ENCODE measurements at places on chromosomes 5 and 9.

GRCh38 chr5:133385346-133385745 is 227.0 kb downstream of the FSTL4 start:
- peak; percentile 55 for DNase-seq

DNA sequence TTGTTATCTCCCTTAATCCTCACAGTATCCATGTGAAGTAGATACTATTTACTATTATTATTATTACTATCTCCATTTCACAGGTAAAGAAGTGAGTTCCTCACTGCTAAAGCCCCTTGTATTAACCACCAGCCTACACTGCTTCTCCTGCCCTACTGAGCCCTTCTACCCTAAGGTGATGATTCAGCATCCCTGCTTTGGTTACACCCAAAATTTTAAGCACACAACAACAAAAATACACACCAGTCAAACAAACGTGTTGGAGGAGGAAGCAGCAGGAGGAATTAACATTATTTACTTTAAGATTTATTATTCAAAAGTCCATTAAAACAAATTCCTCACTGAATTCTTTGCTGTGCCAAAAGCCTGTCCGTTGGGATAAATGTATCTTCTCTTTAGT is 370.2 kb upstream of the BRINP1 start:
- DNase-seq = no peak

- DNase-seq = no peak
These were observed 20.6 kb downstream of the ELL2 start for GRCh38 chr5:95940758-95941682.

- DNase-seq = no peak
These were observed 109.3 kb upstream of the HAND1 start for GRCh38 chr5:154587123-154588026.

DNA sequence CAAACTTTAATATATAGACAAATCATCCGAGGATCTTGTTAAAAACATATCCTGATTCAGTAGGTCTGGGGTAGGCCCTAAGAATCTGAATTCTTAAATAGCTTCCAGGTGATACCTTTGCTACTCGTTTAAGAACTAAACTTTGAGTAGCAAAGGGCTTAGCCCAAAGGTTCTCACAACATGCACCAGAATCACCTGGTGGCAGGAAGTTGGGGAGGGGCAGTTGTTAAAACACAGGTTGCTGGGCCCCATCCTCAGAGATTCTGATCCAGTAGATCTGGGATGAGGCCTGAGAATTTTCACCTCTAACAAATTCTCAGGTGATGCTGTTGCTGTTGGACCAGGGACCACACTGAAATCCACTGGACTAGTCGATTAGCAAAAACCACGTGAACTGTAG is 20.0 kb upstream of the RGMB start:
- no peak for DNase-seq

GRCh38 chr9:94159069-94159939 is 75.0 kb downstream of the PTPDC1 start:
- DNase-seq = no peak

DNA sequence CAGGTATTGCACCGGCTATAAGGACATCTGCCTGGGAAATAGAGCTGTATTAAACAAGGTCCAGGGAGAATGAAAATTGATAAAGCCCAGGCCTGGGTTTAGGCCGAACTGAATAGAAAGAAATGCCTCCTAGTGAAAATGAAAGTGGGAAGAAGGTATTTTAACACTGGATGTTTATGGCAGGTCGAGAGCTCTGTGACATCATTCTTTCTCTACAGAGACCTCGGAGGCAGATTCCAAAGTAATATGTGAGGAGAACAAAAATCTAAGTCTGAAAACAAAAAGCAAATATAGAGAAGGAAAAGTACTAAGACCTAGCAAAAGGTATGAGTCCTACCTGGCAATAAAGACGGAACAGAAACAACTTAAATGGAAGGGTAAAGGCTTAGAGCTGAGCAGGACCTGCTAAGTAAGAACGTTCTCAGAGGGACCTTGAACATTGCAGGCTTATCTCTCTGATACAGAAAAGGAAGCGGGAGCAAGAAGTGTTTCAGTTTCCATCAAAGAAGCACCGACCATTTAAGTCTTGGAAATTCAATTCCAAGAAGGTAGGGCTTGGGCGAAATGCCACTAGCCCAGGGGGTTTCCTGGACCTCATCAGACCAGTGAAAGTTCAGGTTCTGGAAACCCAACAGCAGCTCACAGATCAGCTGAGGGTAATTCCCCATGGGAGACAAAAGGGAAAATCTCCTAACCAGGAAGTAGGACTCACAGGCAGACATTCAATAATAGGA is 80.0 kb downstream of the SUSD1 start:
- DNase-seq = no peak

DNA sequence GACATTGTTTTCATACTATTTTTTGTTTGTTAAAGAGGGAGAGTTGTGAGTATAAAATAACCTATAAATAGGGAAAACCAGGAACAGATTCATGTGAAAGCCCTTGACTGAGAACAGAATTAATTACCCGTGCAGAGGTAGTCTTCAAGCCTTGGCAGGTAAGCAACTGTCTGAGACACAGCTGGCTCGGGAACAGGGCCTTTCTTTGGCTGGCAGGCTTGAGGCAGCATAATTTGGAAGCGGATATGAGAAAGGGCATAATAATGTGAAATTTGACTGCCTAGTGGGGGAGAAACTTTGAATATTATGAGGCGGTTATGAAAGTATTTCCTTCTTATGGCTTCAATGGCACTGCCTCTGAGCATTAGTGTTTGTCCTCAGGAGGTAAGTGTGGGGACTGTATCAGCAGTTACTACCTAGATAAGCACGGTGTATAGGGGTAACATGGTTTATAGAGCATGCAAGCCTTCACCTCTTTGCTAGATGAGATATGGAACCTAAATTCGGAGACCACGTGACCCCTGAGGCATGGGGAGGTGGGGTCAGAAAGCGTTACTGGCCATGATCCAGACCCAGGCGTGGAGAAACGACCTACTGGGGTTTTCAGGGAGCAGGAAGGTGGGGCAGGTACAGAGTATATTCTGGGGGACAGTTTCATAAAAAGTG is 210.2 kb upstream of the GAS1 start:
- DNase-seq = no peak

Data from type B pancreatic cell (in vitro differentiated cells).